Cardiac muscle cell (in vitro differentiated cells and primary cell): ENCODE measurements at places on chromosomes 16 and 17. TPM values are rescaled to one million over a fixed set of nuclear protein-coding genes. Genes with fewer than 3 reads are reported as not detected.

C16orf89 gene
- 0.49 TPM in 1 of 2 replicates, not detected in the other for total RNA-seq

RTN4RL1 gene
- total RNA-seq: 34.3 and 45.4 TPM in 2 replicates

PRKCB gene
- 0.66 and 1.6 TPM in 2 replicates for total RNA-seq

CAPNS2 gene
- total RNA-seq: not detected in 2 replicates

MYOCD gene
- 122 and 160 TPM in 2 replicates for total RNA-seq

DNA sequence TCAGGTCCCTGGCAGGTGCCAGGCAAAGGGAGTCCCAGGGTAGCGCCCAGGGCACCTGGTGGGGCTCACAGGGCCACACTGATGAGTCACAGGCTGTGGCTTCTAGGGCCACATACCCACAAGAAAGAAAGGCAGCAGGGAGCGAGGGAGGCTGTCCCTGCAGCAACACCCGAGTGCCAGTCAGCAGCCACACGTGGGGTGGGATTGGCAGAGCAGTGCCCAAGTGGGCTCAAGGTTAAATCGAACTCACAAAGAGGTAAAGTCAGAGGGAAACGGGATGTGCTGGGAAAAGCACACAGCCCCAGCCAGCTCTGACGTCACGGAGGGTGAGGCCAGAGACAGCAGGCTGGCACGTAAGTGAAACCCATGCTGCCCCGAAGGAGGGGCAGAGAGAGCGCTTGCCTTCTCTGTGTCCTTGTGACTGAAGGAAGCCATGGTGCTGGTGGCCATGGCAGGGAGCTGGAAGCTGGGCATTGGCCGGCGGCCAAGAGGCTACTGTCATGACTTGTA, 33.8 kb downstream of the FA2H start:
- DNase-seq: no peak
- H3K27me3 ChIP-seq: no peaks in the 10 kb centered on the region
- no peak overlapping the region for H3K27ac ChIP-seq
- H3K4me3 ChIP-seq: no peak overlapping the region
- no peaks in the 10 kb centered on the region for H3K36me3 ChIP-seq

DNA sequence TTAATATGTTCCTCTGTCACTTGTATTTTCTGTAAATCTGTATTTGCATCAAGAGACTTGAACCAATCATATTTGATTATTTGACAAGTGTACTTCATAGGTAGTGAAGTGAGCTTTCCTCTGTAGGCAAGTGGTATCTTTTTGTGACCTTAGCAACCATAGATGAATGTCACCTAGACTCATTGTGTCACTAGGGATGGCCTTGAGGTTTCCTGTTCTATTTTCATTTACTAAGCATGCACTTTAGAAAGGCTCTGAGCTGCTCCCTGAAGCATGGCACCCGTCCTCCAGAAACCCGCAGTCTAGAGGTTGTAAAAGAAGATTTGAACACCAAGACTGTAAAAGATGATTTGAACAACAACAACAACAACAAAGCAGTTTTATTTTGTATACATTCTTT, 151.7 kb downstream of the PRKCB start:
- H3K36me3 ChIP-seq: no peaks in the 10 kb centered on the region
- no peak for DNase-seq
- peaks cover 11% of the 10 kb centered on the region for H3K27me3 ChIP-seq
- no peak overlapping the region for H3K4me3 ChIP-seq
- no peak overlapping the region for H3K27ac ChIP-seq

GRCh38 chr16:22007509-22008214, at the start of gene MOSMO:
TSS of gene MOSMO (plus strand) at chr16:22008111. CDS start at chr16:22008302, 191 bp downstream.
- H3K27ac ChIP-seq: peak within 1 kb of the TSS; percentile 89
- DNase-seq: peak; percentile 90
- no peaks in the 10 kb centered on the region for H3K36me3 ChIP-seq
- peaks cover 8% of the 10 kb centered on the region for H3K4me1 ChIP-seq

DNA sequence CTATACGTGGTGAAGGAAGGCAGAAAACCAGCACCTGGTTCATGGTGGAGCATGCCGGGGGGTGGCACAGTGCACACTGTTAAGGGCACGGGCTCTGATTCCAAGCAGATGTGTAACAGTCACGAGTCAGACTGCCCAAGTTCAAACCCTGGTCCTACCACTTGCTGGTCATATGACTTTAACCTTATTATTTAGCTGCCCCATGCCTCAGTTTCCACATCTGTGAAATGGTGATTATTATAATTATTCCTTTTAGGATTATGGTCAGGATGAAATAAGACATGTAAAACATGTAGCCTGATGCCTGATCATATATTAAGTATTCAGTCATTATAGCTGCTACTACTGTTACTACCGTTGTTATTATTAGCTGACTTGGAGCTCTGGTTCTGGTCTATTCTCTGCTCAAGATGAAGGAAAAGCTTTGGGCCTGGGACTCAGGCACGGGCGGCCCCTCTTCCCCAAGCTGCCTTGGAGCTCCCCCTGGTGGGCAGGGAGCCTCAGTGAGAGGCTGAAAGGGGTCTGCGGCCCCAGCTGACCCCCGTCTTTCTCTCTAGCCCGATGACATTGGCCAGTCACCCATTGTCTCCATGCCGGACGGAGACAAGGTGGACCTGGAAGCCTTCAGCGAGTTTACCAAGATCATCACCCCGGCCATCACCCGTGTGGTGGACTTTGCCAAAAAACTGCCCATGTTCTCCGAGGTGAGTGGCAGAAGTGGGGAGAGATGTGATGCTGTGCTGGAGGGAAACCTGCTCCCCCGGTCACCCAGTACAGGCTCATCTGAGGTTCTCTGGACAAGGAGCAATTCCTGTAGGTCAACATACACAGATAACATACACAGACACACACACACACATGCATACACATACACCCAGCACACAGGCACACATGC, 14.0 kb downstream of the NR1D1 start:
- H3K27ac ChIP-seq: no peak overlapping the region
- no peak overlapping the region for H3K4me3 ChIP-seq
- peak; percentile 78 for DNase-seq

GRCh38 chr17:82226809-82227628, 1.8 kb upstream of the SLC16A3 start:
- H3K36me3 ChIP-seq: no peaks in the 10 kb centered on the region
- no peak overlapping the region for H3K4me3 ChIP-seq
- DNase-seq: no peak
- H3K27ac ChIP-seq: no peak overlapping the region
- H3K27me3 ChIP-seq: no peaks in the 10 kb centered on the region

- H3K36me3 ChIP-seq: no peaks in the 10 kb centered on the region
- no peaks in the 10 kb centered on the region for H3K27me3 ChIP-seq
- no peak overlapping the region for H3K27ac ChIP-seq
- no peak overlapping the region for H3K4me3 ChIP-seq
- no peaks in the 10 kb centered on the region for H3K4me1 ChIP-seq
- DNase-seq: no peak
Observed at GRCh38 chr16:23172994-23173393, 9.6 kb upstream of the SCNN1G start.

DNA sequence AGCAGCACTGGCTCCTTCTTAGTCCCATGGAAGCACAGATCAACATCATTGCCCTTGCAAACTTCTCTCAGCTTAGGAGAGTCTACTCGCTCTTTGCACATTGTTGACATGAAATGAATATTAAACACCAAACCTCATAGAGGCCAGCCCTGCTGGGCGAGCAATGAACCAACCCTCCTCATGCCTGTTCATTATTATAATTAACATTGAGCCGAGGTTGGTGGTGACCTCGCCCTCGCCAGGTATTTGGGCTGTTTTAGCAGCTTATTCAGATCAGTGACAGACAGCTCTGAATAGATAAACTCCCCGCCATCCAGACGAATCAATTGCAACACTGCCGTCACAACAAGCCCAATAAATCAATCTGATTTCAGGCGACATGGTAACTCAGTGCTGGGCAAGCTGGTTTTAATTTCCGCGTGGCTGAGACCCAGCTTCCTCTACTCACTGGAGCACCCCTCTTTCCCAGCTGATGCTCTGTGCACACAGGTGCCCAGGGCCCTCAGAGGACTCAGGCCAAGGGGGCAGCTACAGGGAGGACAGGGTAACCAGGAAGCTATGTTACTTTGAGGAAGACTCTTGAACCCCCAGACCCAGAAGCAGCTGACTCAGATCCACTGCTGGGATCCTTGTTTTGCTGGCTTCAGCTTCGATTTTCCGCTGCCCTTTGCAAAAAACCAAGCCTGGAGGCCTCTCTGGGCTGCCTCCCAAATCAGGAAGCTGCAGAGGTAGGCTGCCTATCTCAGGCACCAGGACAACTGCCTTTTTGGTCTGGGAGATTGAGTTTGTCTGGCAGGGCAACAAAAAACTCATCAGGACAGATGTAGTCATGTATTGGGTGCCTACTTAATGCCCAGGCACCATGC, 10.7 kb upstream of the SEZ6 start:
- H3K4me1 ChIP-seq: no peaks in the 10 kb centered on the region
- no peak for DNase-seq
- H3K4me3 ChIP-seq: no peak overlapping the region
- no peaks in the 10 kb centered on the region for H3K36me3 ChIP-seq
- H3K27me3 ChIP-seq: peaks cover 4% of the 10 kb centered on the region

- H3K4me3 ChIP-seq: no peak overlapping the region
- no peaks in the 10 kb centered on the region for H3K36me3 ChIP-seq
- H3K27me3 ChIP-seq: no peaks in the 10 kb centered on the region
- no peak overlapping the region for H3K27ac ChIP-seq
- no peaks in the 10 kb centered on the region for H3K4me1 ChIP-seq
Observed at GRCh38 chr17:34164837-34165236, 90.2 kb upstream of the CCL2 start.

GRCh38 chr17:40470932-40471828, 27.9 kb downstream of the IGFBP4 start:
- no peaks in the 10 kb centered on the region for H3K27me3 ChIP-seq
- peaks cover 19% of the 10 kb centered on the region for H3K4me1 ChIP-seq
- peak overlapping the region; percentile 47 for H3K27ac ChIP-seq
- peak; percentile 76 for DNase-seq

- no peak overlapping the region for H3K4me3 ChIP-seq
- no peak for DNase-seq
- no peaks in the 10 kb centered on the region for H3K36me3 ChIP-seq
- no peak overlapping the region for H3K27ac ChIP-seq
- H3K27me3 ChIP-seq: no peaks in the 10 kb centered on the region
Observed at GRCh38 chr16:20866801-20867200, 33.4 kb downstream of the DCUN1D3 start.

DNA sequence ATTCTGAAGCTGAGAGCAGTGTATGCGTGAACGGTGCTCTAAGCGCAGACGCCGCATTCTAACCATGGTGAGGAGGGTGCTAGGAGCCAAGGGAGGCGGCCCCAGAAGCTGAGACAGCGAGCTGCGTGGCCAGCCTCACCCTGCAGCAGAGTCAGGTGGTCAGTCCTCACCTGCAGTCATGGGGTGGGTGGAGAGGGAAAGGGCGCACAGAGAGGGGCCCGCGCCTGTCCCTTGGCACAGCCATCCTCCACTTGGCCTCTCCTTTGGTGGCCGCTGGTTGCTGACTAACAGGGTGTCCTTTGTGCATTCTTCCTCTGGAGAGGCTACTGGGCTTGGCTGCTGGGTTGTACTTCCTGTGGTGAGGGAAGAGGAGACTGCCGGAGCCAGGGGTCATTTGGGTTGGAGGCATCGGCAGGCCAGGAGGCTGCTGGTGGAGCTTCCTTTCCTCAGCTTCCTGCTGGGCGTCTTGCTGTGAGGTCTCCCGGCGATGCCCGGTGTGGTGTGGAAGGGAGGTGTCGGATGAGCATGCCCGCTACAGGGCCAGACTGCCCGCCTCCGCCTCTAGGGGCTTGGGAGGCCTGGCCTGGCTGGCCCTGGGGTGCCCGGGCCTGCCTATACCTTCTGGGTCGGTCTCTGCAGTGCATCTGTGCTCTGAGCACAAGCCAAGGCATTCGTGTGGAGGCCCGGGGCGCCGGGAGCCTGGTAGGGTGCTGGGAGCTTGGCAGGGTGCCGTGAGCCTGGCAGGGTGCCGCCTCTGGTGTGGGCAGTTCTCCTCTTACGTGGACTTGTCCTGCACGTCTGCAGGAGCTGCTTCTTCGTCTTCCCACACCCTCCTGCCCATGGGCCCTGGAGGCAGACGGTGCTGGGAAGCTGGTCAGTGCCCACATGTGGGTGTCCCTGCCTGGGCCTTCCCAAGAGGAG, 17.4 kb downstream of the RNF213 start:
- DNase-seq: no peak
- H3K27me3 ChIP-seq: no peaks in the 10 kb centered on the region
- H3K27ac ChIP-seq: no peak overlapping the region
- no peak overlapping the region for H3K4me3 ChIP-seq
- H3K36me3 ChIP-seq: no peaks in the 10 kb centered on the region

DNA sequence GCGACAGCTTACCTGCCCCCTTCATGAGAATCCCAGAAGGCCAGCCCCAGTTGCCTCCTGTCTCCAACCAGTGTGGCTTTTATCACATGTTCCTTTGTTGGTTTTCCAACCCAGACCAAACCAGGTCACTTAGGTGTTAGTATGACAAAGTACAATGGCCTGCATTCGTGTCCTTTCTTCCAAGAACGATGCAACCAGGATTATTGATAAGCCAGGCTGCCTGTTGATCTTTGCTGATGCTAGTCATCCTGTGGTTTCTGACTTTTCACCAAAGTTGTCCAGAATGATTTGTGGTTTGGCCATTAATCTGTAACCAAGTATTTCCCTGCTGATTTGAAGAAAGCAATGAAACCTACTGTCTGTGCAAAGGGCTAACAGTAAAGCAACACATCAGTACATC, 191.4 kb downstream of the CYLD start:
- no peak for DNase-seq
- H3K27ac ChIP-seq: no peak overlapping the region
- no peak overlapping the region for H3K4me3 ChIP-seq

GRCh38 chr17:55219934-55220333, 44.8 kb upstream of the HLF start:
- no peak for DNase-seq
- H3K27ac ChIP-seq: no peak overlapping the region
- H3K36me3 ChIP-seq: no peaks in the 10 kb centered on the region
- no peaks in the 10 kb centered on the region for H3K27me3 ChIP-seq
- no peaks in the 10 kb centered on the region for H3K4me1 ChIP-seq

GRCh38 chr17:60724647-60725046, 47.0 kb downstream of the BCAS3 start:
- no peak for DNase-seq
- no peaks in the 10 kb centered on the region for H3K4me1 ChIP-seq
- no peak overlapping the region for H3K4me3 ChIP-seq
- H3K27ac ChIP-seq: no peak overlapping the region
- no peaks in the 10 kb centered on the region for H3K36me3 ChIP-seq

- peaks cover 3% of the 10 kb centered on the region for H3K4me1 ChIP-seq
- no peak overlapping the region for H3K27ac ChIP-seq
- no peak overlapping the region for H3K4me3 ChIP-seq
- H3K27me3 ChIP-seq: peaks cover 5% of the 10 kb centered on the region
Observed at GRCh38 chr16:7716660-7717550, 384.3 kb downstream of the RBFOX1 start.

DNA sequence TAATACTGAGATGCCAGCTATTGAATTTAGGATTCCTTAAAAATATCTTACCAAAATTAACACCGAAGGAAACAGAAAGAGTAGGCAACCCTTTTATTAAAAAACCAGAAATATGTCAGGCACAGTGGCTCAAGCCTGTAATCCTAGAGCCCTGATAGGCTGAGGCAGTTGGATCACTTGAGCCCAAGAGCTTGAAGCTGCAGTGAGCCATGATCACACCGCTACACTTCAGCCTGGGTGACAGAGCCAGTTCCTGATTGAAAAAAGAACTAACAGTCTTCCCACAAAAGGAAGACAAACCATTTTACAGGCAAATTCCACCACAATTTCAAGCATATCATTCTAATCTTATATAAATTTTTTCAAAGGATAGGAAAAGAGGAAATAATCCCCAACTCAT, 15.6 kb downstream of the SLFN12 start:
- H3K36me3 ChIP-seq: no peaks in the 10 kb centered on the region
- no peaks in the 10 kb centered on the region for H3K27me3 ChIP-seq
- DNase-seq: no peak
- no peak overlapping the region for H3K4me3 ChIP-seq
- H3K27ac ChIP-seq: no peak overlapping the region

GRCh38 chr16:318628-319027, 33.9 kb downstream of the AXIN1 start:
- H3K27me3 ChIP-seq: no peaks in the 10 kb centered on the region
- peak; percentile 40 for DNase-seq
- H3K4me3 ChIP-seq: no peak overlapping the region
- no peak overlapping the region for H3K27ac ChIP-seq
